Neural progenitor cell (in vitro differentiated cells): ENCODE measurements at places on chromosomes 16 and 17.

DNA sequence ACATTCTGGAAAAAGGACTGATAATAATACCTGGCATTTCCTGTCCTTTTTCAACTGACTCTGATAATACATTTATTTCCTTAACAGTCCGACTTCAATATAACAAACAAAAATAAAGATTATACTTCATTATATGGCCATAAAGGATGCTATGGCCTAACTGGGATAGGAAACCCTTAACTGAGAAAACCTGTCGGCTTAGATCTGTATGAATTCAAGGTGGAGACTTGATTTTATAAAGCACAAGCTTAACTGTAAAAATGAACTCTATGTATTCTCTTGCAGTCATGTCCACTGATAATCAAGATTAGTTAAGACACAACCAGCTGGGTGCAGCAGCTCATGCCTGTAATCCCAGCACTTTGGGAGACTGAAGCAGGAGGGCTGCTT, 102.2 kb downstream of the MYO1D start:
- DNase-seq, result no peak

GRCh38 chr16:65660390-65660789, 538.5 kb upstream of the CDH11 start:
- DNase-seq, result no peak

DNA sequence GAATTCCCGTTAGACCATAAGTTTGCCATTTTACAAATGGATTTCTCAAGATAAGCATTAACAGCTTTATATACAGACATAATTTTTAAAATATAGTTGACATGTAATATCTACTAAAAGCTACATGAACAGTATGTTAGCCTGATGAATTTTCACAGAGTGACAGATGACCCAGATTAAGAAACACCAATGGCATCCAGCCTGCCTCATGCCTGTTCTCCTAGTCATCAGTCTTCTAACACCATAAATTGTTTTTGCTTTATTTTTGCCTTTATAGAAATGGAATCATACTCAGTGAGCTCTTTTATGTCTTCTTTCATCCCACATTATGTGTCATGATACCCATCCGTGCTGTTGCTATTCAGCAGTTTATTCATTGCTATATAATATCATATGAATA, 80.0 kb downstream of the ATF7IP2 start:
- no peak for DNase-seq

DNA sequence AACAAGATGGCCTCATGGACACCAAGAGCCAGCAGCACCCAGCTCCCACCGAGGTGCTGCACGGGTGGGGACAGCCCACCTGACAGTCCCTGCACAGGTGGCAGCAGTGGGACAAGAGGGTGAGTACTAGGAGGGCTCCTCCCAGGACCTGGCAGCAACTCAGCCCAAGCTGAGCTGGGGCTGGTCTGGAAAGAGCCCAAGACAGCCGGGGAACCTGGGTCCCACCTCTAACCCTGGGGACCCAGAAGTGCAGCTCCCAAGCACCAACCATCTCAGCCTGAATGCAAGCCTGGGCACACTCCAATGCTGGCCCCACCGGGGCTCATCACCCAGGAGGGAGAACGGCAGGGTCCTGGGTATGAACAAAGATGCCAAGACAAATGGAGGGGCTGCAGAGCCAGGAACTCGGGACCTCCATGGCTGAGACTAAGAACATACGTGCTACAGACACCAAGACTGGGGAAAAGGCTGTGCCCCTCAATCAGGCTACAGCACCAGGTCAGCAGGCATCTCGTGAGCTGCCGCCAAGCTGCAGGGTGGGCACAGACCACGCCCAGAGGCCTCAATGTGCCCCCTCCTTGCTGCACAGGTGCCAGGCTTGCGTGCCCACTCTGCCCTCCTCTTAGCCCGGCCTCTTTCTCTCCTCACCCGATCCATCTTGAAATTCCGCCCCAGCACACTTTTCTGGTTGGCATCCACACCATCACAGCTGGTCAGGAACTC, 37.5 kb upstream of the GSG1L start:
- no peak for DNase-seq

GRCh38 chr16:2664574-2664982, 17.7 kb upstream of the KCTD5 start:
- no peak for DNase-seq

DNA sequence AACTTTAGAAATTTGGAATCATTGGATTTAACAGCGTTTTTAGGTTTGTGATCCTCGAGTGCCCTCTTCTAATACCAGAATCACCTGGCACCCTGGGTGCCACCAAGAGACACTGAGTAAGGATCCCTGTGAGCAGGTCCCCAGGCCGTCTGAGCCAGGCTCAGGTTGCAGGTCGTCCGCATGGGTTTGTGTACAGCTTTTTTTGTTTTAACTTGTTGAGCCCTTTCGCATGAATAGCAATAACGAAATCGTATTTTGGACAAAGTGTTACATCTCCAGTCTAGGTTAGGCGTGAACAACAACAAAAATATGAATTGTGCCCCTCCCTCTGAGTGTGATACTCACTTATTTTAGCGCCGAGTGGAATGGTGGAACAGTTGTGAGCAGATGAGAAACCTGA, 10.9 kb downstream of the USP10 start:
- no peak for DNase-seq

- DNase-seq, result no peak
Measured at GRCh38 chr17:3763777-3764170, 37.2 kb downstream of the ITGAE start.

GRCh38 chr16:13970708-13971422, 50.9 kb downstream of the ERCC4 start:
- no peak for DNase-seq

GRCh38 chr16:55324285-55325079, 479 bp downstream of the IRX6 start:
- peak; percentile 56 for DNase-seq

DNA sequence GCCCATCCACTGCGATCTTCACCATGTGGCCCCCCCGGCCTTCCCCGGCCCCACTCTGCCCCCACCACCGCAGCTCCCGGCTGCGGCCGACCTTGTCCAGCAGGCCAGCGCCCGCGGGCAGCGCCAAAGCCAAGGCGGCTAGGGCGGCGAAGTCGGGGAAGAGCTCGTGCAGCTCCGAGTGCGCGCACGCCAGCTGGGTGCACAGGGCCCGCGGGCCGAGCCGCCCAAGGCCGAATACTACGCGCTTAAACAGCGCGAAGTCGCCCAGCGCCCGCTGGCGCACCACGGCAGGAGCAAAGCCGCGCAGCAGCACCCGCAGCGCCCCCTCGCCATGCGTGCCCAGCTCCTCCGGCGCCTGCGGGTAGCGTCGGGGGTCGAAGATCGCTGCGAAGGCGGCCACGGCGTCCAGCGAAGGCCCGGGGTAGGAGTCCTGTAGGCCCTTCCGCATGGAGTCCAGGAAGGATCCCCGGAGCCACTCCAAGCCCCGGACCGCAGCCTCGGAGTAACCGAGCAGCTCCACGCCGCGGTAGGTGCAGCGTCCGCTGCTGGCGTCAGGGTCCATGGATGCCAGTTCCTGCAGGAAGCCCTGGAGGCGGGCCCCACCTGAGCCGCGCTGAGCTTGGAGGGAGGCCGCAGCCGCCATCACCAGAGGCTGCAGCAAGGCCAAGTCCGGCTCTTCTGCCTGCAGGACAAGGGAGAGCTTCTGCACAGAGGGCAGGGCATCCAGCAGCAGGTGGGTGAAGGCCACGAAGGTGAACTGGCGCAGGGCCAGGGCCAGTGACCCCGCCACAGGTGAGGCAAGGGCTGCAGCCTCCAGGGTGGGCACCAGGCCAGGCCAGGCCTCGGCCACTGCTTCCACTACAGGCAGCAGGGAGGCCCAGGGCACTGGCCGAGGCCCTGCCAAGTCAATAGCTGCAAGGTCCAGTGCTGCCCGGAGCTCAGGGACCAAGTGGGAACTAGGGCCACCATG, 10.3 kb downstream of the C17orf113 start:
- no peak for DNase-seq

DNA sequence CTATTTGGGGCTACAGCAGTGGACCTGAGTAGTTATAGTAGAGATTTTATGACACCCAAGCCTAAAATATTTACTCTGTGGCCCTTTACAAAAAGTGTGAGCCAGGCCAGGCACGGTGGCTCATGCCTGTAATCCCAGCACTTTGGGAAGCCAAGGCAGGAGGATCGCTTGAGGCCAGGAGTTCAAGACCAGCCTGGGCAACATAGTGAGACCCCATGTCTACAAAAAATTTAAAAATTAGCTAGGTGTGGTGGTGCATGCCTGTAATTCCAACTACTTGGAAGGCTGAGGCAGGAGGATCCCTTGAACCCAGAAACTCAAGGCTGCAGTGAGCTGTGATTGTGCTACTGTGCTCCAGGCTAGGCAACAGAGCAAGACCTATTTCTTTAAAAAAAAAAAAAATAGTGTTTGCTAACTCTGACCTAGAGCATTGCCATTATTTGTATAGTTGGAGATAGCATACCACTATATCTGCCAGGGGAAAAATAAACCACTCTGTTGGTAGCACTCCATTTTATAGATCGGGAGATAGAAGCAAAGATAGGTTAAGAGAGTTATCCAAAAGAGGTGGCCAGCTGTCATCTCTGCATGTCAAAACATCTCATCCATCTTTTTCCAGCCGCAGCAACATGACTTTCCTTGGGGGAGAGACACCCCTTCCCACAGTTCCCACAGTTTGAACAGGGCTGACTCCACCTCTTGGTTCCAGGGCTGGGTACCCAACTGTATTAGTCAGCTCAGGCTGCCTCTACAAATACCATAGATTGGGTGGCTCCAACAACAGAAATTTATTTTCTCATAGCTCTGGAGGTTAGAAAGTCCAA, 3.0 kb upstream of the ITPRIPL2 start:
- DNase-seq, result no peak

DNA sequence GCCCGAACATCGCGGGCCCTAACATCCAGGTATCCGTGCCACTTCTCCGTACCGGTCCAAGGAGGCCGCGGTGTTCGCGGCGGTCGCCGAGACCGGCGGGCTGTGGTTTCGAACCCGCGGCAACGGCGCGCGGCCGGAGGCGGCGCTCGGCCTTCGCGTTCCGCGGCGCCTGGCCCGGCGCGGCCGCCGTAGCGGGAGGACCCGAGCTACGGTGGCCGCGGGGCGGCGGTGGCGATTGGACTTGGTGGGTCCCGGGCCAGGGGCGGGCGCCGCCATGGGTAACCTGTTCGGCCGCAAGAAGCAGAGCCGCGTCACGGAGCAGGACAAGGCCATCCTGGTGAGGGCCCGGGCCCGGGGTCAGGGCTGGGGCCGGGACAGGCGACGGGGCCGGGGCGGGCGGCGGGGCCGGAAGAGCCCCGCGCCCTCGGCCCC, at the start of gene CHMP6:
TSS of gene CHMP6 (plus strand) at position 197 of the 432 bp plus-strand sequence. CDS start at position 275, 78 bp downstream.
- peak; percentile 89 for DNase-seq

DNA sequence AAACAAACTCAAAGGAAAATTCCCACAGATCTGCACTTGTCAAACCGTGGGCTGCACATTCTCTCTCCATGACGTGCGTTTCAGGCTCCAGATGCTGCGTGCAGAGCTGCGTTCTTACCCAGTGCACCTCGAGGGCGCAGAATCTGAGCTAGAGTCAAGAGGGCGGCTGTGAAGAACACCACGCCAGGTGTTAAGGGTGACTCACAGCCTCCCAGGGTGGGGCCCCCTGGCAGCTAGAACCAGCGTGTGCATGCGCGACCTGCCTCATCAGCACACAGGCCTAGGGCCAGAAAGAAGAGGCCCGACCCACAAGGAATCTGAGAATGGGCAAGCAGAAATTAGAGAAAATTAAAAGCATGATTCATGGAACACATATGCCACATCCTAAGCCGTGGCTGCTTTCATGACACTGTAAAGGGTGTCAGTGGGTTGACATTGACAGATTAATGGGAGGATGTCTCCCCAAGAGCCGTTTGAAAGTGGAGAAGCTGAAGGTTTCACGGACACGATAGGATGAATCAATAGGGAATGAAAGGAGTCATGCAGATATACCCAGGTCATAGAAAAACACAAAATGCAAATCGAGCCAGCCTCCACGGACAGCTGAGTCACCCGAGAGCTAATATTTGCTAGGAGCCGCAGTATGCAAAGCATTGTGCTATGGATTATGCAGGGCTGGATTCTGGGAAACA, 29.0 kb downstream of the MARCHF10 start:
- DNase-seq, result no peak

GRCh38 chr17:43332230-43332629, 66.6 kb upstream of the ARL4D start:
- DNase-seq, result no peak

DNA sequence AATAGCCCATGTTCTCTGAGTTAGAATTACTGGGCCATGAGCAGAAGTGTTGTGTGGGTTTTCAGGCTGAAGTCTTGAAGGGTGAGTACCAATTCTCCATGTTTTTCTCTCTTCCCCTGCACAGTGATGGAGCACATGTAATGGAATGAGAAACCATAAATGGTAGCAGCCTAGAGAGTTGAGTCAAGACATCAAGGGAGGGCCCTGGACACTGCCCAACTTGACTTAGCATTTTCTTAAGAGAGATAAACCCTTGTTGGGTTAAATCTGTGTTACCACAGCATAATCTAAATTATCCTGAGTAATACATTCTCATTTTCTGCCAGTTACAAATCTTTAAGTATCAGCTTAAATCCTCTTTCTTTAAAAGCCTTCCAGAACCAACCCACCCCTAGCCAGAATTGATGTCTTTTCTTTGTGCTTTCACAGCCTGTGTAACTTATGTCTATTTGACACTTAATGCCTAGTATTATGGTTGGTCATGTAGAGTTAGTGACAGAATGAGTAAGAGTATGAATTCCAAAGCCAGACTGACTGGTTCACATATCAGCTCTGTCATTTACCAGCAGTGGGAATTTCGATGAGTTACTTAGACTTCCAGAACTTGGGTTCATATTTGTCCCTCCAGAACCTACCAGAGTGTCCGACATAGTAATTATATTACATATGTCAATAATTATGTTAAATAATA, 27.0 kb upstream of the RGS9 start:
- DNase-seq, result no peak

- DNase-seq, result no peak
Measured at GRCh38 chr16:69402439-69402838, 16.6 kb upstream of the TERF2 start.

DNA sequence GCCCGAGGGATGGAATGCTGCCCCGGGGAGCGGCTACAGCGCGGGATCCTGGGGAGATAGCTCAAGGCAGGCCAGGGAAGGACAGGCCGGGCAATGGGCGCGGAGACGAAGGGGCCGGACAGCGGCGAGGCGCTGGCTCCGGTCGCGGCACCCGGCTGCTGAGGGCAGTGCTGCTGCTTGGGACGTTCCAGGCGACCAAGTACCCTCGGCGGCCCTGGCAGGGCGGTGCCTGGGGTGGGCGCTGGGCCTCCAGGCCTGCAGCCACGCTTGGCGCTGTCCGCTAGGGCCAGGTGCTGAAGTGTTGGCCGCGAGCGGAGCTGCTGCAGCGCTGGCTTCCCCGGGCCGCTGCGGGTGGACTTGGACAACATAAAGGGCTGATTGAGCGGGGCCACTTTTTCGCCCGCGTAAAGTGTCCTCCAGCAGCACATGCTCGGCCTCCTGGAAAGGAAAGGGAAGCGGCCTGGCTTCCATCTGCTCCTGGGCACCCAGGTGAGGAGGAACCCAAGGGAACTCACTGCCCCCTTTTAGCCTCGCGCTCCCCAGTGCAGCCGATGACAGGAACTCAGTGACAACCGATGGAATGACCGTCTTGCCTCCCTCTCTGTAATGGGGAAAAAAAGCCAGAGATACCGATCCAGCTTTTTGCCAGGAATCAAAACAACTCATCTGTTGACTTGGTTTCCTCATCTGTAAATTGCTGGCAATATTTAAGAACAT, 23.7 kb downstream of the CLEC3A start:
- peak; percentile 96 for DNase-seq

GRCh38 chr16:1532081-1532760, 1.2 kb upstream of the TMEM204 start:
- DNase-seq, result no peak
